ENCODE measurements at places on chromosomes 3 and 15. TPM values are rescaled to one million over a fixed set of nuclear protein-coding genes. Genes with fewer than 3 reads are reported as not detected.

CD86 gene
- total RNA-seq = not detected

TMCO5A gene
- total RNA-seq = not detected

GPR156 gene
- 0.38 TPM for total RNA-seq

UROC1 gene
- total RNA-seq = not detected

POLR2H gene
- 102 TPM for total RNA-seq

PCOLCE2 gene
- 27.8 TPM for total RNA-seq

CFAP20DC gene
- 2.0 TPM for total RNA-seq

DPPA2 gene
- not detected for total RNA-seq

CASR gene
- not detected for total RNA-seq

CCNDBP1 gene
- total RNA-seq = 97.2 TPM

SCG5 gene
- 54.4 TPM for total RNA-seq

CFAP91 gene
- total RNA-seq = 0.85 TPM

EFCAB12 gene
- not detected for total RNA-seq

TBCCD1 gene
- 16.6 TPM for total RNA-seq

PHLDB2 gene
- total RNA-seq = 61.3 TPM

CCDC54 gene
- total RNA-seq = not detected

PLA1A gene
- not detected for total RNA-seq

WDR6 gene
- 62.3 TPM for total RNA-seq

Data from regular cardiac myocyte (primary cell).